ENCODE measurements at places on chromosomes 7 and 10.

- no peak for DNase-seq
These were observed 33.5 kb upstream of the CCDC7 start for GRCh38 chr10:32412499-32412853.

DNA sequence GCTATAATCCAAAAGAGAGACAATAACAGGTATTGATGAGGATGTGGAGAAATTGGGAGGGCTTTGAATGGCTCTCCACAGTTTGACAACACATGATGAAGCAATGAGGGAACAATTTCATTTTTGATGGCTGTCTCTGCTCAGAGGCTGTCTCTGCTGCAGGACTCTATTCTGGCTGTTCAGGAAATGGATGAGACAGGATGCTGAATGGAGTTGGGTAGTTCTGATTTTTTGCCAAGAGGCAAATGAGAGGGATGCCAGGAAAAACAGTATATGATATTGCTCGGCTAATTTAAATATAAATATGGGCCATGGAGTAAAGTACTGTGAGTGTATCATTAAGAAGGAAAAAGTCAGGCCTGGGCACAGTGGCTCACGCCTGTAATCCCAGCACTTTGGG is 16.8 kb downstream of the APBB1IP start:
- no peak for DNase-seq

GRCh38 chr7:19939746-19940145 is 166.3 kb upstream of the TMEM196 start:
- DNase-seq = no peak

DNA sequence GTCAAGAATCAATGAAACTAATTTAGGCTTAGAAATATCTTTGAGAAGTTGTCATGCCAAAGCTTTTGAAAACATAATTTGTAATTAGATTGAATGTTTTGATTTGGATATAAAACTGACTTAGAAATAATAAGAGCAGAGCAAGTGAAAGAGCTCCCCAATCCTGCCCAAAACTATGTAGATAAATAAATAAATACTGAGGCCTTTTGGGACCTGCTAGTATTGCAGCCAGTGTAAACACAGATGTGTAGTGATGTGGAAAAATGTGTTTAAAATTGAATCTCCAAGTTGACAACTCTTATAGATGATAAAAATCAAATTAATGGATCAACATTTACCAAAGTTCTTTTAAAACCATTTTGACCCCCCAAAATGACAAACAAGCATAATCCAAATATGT is 896.1 kb downstream of the CNTNAP2 start:
- no peak for DNase-seq

DNA sequence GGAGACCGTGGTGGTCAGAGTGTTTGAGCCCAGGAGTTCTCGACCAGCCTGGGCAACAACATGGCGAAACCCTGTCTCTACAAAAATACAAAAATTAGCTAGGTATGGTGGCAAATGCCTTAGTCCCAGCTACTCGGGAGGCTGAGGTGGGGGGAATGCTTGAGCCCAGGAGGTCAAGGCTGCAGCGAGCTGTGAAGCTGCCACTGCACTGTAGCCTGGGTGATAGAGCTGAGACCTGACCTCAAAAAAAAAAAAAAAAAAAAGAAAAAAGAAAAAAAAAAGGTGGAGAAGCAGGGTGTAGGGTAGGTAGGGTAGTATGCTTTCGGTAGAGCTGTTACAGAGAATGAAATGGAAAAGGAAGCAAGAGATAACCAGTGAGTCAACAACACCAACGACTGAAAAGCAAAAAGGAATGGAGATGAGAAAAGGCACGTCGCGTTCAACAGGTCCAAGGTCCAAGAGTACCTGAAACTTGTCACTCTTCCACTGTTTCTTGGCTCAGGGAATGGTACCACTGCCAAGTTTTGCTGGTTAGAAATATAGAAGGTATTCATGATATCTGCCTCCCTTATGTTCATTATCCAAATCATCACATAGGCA is 4.3 kb upstream of the RSBN1L start:
- DNase-seq = no peak

- DNase-seq = peak; percentile 45
These were observed 65.7 kb downstream of the TSPAN12 start for GRCh38 chr7:120792091-120792860.

GRCh38 chr10:27100813-27101347 is 586 bp upstream of the ANKRD26 start:
- DNase-seq = no peak

DNA sequence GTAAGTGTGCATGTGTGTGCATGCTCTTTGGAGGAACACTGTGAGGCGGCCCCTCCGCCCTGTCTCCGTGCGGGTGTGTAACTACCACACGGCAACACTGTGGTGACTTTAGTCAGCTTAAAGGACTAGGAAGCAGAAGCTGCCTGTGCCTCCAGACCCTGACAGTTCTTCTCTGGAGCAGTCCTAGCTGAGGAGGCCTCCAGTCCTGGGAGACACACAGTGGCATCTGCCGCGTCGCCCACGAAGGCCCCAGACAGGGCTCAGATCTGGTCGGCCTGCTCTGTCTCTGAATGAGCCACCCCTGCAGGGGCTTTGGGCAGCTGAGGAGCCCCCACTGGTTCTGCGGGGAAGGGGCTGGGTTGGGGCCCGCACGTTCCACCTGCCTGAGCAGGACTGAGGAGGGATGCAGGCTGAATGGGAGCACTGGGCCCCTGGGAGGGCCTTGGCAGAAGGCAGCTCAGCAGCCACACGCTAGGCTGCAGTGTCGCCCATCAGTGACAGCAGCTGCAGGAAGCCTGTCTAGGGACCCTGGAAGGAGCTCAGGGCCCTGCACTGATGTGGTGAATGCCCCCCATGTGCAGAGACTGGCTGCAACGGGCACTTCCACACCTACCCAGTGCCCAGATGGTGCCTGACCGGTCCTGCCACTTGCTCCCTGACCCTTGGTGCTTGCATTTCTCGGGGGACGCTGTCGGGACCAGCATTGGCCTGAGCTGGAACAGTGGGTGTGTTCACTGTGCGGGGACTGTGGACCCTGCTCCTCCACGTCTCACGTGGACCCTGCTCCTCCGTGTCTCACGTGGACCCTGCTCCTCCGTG is 27.3 kb upstream of the KNDC1 start:
- DNase-seq = no peak

DNA sequence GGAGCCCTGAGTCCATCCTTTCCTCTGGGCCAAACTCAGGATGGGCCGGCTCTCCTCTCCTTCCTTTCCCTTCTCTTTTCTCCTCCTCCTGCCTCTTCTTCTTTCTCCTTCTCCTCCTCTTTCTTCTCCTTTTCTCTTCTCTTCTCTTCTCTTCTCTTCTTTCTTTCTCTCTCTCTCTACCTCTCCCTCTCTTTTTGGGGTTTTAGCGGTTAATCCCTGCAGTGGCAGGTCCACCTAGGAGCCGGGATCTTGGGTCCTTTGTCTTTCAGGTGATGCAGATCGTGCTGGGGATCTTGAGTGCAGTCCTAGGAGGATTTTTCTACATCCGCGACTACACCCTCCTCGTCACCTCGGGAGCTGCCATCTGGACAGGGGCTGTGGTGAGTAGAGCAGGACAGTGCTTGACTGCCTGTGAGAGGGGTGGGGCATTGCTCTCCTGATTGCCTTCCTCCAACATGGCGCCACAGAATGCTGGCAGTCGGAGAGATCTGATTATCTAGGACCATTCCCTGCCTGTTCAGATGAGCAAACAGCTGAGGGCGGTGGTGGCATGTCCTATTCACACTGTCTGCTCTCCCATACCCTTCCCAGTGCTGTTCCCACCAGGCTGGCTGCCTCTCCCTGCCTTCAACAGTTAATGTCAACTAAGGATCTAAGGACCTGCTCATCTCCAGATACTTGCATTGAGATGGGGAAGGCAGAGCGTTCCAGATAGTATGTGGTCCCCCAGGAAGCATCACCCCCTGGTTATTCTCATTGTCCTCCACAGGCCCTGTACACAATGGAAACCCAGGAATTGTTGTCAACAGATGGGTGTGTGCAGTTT is 1.6 kb downstream of the TMEM176A start:
- DNase-seq = no peak

- no peak for DNase-seq
These were observed 119.8 kb downstream of the CACNA2D1 start for GRCh38 chr7:82323806-82324205.

GRCh38 chr7:1480670-1481069 is 21.4 kb upstream of the MICALL2 start:
- no peak for DNase-seq

- DNase-seq = no peak
These were observed 20.8 kb upstream of the NMT2 start for GRCh38 chr10:15189133-15189885.
